SHP77 treated with DMSO at 0.1 percent for 48 hours (cell line): ENCODE measurements at places on chromosomes 2 and 18.

- DNase-seq, result no peak
These were observed 293.2 kb downstream of the ALK start for GRCh38 chr2:29628108-29628745.

GRCh38 chr2:131584940-131585339 is 57.3 kb downstream of the CCDC74A start:
- DNase-seq, result no peak

DNA sequence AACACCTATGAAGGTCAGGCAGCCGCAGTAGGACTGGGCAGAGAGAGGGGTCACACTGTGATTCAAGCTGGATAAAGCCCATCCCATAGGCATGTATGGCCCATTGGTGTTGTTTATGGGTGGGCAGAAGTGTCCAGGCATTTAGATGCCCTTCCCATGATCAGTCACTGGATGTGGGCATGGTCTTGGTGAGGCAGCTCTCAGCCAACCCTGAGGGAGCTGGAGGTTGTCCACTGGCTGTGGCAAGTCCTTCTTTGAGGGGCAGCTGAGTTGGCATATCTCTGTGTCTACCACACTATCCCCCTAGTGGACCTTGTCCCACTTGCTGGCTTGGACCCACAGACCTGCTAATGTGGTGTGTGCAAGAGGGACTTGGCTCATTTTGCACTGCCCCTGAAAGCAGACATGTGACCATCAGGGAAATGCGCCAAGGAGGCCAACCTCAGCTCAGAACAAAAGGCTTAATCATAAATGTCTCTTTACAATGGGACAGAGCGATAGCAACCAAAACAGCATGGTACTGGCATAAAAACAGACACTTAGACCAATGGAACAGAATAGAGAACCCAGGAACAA is 82.0 kb downstream of the TMEM17 start:
- DNase-seq, result no peak

GRCh38 chr18:57803103-57803969 is at the start of gene ATP8B1:
TSS of gene ATP8B1 (minus strand) at chr18:57803315. CDS start at chr18:57731807, 71,508 bp downstream.
- DNase-seq, result no peak

DNA sequence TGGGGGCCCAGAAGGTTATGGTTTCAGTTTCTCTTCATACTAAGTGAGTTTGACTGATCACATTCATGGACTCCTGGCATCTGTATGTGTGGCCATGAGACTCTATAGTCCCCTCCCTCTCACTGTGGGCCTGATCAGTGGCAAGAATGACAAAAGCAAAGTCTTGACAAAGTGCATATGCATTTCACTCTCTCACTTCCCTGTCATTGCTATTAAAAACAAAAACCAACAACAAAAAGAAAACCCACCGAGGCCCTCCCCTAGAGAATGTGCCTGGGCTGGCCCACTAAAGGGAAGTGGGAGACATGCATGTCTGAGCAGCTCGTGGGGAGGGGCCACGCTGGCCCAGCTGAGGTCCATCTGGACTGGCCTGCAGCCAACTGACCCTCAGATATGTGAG is 600.1 kb upstream of the RAB6C start:
- no peak for DNase-seq

DNA sequence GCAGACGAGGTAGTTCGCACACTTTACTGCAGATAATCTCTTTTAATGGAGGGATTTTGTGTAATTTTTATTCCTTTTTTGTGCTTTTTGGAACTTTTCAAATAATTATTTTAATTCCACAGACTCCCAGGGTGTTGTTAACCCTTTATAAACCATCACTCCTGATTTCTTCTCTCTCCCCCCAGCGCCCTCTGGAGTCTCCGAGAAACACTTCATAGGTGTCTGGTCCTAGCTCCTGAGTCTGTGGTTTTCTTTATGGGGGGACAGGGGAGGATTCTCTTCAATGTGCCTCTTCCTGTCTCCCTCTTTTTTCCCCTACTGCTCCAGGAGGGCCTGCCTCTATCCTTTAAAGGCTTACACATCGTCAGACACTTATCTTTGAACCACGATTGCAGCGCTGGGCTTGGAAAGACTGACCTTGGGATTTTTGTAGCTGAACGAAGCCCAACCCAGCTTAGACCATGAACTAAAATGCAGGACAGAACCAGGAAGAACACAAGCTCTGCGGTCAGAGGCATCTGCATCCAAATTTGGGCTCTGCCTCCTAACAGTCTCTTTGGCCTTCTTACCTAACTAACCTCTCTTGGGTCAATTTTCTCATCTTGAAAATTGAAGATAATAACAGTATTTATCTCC is 7.1 kb upstream of the PKDCC start:
- no peak for DNase-seq

- DNase-seq, result no peak
These were observed 201.7 kb upstream of the HS6ST1 start for GRCh38 chr2:128520340-128520739.

- DNase-seq, result no peak
These were observed 91.5 kb downstream of the KCNH7 start for GRCh38 chr2:162747021-162747420.

- no peak for DNase-seq
These were observed 269.3 kb upstream of the MYT1L start for GRCh38 chr2:2600366-2600765.

- no peak for DNase-seq
These were observed 11.2 kb downstream of the GAREM1 start for GRCh38 chr18:32459361-32460101.

GRCh38 chr18:45014047-45014501 is 333.4 kb downstream of the SETBP1 start:
- no peak for DNase-seq

- DNase-seq, result no peak
These were observed 213.8 kb downstream of the BCL2 start for GRCh38 chr18:63105636-63106316.
